SK-N-SH (cell line): ENCODE measurements at places on chromosomes 7 and 10.
A peak's percentile ranks its signal among the peaks of the same experiment; 100 is the strongest.

DNA sequence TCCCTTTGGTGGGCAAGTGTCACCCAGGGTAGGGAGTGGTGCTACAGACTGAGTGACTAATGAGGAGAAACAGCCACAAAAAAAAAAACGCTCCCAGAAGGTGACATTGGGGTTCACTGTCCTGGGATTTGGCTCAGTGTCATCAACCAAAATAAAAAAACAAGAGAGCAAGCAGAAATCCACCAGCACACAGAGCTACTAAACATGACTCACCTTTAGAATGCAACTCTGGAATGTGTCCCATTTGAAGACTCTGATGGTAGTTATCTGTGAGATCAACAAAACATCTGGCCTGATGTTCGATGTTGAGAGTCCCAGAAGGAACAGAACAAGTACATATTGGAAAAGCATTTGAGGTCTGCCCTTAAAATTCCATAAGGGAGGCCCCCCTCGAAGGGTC is 200.3 kb upstream of the LYZL2 start:
- DNase-seq: no peak
- no peaks in the 10 kb centered on the region for H3K36me3 ChIP-seq
- peaks cover 11% of the 10 kb centered on the region; the same call in 1 of the 2 replicates for H3K4me1 ChIP-seq
- no peaks in the 10 kb centered on the region for H3K27me3 ChIP-seq

DNA sequence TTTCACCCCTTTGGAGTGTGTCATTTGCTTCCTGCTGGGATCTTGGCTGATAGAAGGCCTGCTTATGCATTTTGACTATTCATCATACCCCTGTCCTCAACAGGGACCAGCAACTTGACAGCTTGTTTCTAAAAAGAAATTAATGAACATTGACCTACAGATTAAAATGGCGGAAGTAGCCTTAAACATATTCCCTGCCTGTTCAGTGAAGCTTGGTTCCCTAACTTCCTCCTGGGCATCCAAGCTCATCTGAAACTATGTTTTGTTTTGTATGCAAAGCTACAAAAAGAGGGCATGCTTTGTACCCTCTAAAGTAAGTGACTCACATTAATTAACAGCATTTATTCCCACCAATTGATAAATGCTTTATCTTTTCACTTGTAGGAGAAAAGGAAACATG is 26.8 kb upstream of the CDK14 start:
- H3K27ac ChIP-seq: no peak overlapping the region
- H3K36me3 ChIP-seq: no peaks in the 10 kb centered on the region
- no peak for DNase-seq

DNA sequence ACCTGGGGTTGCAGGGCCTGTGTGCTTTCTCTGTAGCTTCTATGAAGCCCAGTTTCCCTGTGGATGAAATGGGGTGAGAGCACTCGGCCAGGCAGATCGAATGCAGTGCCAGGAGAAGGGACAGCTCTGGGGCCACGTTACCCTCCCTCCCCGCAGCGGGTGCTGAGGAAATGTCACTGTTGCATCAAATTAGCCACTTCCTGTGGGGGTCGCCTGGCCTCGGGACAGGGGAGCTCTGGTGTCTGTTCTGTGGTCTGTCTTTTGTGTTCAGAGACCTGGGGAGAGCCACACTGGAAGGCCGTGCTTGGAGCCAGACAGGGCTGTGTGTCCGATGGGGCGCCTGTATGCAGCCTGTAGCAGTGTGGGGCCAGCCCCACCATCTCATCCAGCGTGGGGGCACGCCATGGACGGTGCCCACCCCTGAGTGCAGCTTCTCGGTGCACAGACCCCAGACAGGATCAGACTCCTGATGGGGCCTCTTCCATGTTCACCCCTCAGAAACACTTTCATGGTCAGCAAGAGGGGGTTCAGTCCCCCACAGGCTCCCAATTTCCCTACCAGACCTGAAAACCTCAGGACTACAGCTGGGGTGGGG is 13.6 kb downstream of the TTYH3 start:
- no peaks in the 10 kb centered on the region for H3K27me3 ChIP-seq
- H3K4me3 ChIP-seq: no peak overlapping the region
- DNase-seq: peak; percentile 93
- peaks cover 33% of the 10 kb centered on the region for H3K4me1 ChIP-seq

DNA sequence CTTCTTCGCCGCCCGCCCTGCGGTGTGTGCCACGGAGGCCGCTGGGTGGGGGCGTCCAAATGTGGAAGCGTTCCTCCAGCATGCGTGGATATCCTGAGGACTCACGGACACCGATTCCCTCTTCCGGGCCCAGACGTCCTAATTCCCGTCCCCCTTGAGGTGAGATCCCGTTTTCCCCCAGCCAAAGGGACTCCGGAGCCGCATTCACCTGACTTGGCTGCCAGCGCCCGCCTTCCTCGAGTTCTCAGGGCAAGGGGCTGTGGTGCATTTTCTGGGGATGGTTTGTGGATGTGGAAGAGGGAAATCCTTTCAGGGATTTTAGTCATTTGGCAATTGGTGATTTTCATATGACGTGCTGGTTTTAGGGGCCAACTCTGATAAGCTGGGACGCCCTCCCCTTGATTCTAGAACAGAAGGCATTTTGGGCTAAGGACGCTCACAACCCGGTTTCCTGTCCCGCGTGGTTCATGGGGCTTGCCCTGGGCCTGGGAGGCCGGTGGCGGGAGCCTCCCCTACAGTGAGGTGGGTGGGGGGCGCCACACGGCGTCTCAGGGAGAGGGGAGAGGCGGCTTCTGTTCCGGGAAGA is 165.4 kb downstream of the ACTR3B start:
- DNase-seq: peak; percentile 44
- H3K36me3 ChIP-seq: no peaks in the 10 kb centered on the region
- H3K4me3 ChIP-seq: no peak overlapping the region
- no peak overlapping the region for H3K27ac ChIP-seq
- H3K4me1 ChIP-seq: no peaks in the 10 kb centered on the region

- no peak for DNase-seq
- H3K27ac ChIP-seq: no peak overlapping the region
- no peaks in the 10 kb centered on the region for H3K36me3 ChIP-seq
- no peaks in the 10 kb centered on the region for H3K27me3 ChIP-seq
- H3K4me3 ChIP-seq: no peak overlapping the region
Observed at GRCh38 chr10:125337510-125337909, 177.1 kb upstream of the CTBP2 start.
